ENCODE measurements at places on chromosomes 2 and 18.

DNA sequence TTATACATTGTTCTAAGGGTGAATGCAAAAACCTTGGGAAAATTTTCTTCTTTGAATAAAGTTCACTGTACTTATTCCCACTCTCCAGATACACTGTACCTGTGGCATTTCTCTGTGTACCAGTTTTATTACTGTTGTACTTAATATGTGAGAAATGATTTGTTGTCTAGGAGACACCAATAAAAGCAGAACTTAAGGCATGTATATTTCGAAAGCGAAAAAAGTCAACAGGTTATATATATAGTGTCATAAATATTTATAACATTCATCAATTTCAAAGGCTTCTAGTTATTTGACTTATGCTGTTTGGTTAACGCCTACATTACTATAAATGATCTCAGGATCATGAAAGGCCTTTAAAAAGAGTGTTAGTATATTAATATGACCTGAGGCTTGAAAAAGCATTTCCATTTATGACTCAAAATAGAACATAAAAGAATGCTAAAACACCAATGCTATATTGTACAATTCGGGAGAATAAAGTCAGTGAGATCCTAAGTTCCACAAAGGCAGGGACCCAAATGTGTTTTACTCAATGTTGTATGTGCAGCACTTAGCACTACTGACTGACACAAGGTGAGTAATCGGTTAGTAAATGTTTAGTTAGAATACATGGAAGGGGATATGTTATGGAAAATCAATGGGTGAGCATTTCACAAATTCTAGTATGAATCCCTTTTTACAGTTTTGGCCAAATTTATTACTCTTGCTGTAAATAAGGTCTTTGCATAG is 32.2 kb upstream of the HNRNPA3 start:
- DNase-seq: no peak

DNA sequence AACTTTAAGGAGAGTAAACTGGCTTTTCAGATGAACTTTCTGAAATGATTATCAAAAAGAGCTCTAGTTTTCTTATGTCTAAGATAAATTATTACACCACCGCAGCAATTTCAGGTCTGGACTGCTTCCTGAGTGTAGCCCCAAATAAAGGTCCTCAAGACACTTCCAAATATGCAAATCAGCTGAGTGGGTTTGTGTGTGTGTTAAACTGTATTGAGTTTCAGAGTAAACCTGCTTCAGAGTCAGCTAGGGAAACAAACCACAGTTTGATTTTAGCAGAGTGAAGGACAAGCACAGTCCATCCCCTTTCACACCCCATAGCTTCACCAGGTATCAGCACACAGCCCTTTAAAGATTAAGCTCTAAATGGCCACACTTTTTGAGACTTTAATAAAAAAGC is 168.7 kb downstream of the NRXN1 start:
- DNase-seq: no peak

DNA sequence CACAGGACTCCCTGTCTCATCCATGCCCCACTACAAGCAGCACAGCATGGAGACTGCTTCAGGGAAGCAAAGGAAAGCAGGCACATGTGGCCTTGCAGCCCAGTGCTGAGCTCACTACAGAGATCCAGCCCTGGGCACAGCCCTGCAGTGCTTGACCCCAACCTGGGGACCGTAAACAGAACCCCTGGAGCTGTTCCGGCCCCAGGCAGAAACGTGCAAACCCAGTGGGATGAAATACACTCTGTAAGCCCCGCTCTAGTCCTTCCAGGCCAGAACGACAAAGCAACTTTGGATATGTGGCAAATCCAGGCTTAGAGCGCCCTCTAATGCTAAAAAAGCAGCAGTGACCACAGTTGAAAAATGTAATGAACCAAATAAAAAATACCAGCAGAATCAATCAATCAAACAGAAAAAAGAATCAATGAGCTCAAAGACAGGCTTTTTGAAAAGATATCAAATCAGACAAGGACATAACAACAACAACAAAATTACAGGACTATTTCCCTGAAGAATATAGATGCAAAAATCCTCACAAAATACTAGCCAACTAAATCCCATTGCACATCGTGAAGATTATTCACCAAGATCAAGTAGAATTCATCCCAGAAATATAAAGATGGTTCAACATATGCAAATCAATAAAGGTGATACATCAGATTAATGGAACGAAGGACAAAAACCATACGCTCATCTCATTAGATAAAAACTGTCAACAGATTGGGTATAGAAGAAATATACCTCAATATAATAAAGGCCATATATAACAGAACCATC is 45.6 kb downstream of the ZNF519 start:
- no peak for DNase-seq

- no peak for DNase-seq
Measured at GRCh38 chr2:64593035-64593655, 60.6 kb downstream of the SERTAD2 start.

- DNase-seq: no peak
Measured at GRCh38 chr2:179031731-179032408, 18.1 kb downstream of the CCDC141 start.

DNA sequence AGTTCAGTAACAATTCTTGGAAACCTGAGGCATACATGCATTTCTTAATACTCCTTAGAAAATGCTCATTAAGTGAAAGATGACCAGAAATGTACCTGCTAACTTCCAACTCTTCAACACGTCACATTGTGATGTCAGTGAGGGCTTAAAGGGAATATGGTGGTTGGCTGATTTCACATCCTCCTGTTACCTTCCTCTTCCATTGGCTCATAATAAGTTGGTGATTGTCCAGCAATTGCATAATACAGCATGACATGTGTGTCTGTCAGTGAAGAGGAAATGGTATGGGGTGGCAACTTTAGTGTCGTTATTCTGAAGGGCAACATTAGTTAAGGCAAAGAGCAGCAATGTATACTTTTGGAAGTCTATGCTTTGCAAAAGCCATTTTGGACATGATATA is 26.0 kb downstream of the PLEK start:
- DNase-seq: no peak

- no peak for DNase-seq
Measured at GRCh38 chr18:55268628-55269275, 309.5 kb upstream of the CCDC68 start.

- no peak for DNase-seq
Measured at GRCh38 chr2:189654641-189655040, 6.6 kb upstream of the ASNSD1 start.

- DNase-seq: no peak
Measured at GRCh38 chr2:38655441-38655840, 10.5 kb upstream of the GALM start.

DNA sequence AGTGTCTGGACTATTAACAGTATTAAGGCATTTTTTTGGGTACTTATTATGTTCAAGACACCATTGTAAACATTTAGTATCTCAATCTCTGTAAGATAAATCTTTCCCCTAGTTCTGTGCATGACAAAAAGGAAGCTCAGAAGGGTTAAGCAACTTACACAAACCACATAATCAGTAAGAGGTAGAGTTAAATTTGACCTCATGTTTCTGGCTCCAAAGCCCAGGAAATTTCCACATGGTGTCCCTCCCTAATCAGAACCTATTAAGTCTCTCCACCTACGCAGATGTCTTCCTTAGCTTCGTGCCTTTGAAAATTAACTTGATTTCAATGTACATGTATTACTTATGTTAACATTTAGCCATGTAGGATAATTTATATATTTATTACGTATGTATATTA is 2.0 kb downstream of the MFSD6 start:
- DNase-seq: no peak

Data from stimulated activated CD4-positive, alpha-beta T cell treated with anti-CD3 and anti-CD28 coated beads, Interleukin-1b, Interleukin-23, amount 100 ng/mL, for 1 hour (primary cell).